ENCODE measurements at places on chromosomes 4 and X.

GRCh38 chr4:7910952-7911578 lies 28.6 kb downstream of the AFAP1 start:
- DNase-seq, result no peak

- no peak for DNase-seq
Measured at GRCh38 chr4:145093638-145094037, 4.4 kb downstream of the ANAPC10 start.

- no peak for DNase-seq
Measured at GRCh38 chr4:110484767-110485166, 8.8 kb downstream of the ENPEP start.

DNA sequence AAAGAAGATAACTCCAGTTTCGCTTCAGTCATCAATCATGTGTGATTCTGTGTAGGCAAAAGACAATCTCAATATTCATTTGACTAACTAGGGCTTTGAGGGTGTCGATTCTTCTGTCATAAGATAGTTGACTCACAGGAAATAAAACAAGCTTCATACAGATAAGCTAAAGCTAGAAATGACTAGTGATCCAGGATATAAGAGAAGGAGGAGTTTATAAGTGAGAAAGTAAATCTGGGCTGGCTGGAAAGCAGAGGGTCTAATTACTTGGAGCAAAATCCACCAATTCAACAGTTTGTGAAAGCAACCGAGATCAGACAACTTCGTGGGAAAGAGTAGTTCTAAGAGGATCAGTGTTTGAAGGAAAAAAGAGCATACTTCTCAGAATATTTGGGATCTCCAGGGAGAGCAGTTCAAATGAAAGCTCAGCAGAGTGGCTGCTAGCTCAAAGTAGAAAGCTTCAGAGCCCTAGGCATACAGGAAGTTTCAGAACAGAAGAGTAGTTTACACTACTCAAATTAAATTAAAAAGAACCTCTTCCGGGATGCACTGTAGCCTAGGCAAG lies 429.3 kb downstream of the INPP4B start:
- DNase-seq, result no peak

GRCh38 chr4:186723292-186724057 lies at the start of gene FAT1:
Gene FAT1 (minus strand): TSS chr4:186723856. CDS start chr4:186709827, 14,029 bp downstream.
- peak; percentile 50 for DNase-seq

Data from SW480 (cell line).